ENCODE measurements at places on chromosomes 16 and 17.

GRCh38 chr17:28470266-28470913 lies 3.1 kb upstream of the SLC13A2 start:
- DNase-seq = no peak

DNA sequence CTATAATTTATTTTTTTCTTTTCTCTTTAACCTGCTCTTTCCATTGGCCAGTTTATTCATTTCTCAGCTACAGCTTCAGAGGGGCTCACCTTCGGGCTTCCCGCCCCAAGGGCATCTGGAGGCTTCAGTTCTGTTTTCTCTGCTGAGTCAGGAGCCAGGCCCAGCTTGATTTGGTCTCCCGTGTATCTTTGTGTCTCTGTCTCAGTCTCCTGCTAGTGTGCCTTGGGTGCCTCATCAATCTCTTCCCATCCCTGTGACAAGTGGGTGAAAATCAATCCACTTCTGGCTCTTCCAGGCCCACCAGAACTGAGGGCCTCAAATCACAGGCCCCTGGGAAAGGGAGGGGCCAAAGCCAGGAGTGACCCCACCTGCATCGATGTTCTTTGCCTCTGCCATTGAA lies 72.1 kb downstream of the CCDC182 start:
- DNase-seq = no peak

DNA sequence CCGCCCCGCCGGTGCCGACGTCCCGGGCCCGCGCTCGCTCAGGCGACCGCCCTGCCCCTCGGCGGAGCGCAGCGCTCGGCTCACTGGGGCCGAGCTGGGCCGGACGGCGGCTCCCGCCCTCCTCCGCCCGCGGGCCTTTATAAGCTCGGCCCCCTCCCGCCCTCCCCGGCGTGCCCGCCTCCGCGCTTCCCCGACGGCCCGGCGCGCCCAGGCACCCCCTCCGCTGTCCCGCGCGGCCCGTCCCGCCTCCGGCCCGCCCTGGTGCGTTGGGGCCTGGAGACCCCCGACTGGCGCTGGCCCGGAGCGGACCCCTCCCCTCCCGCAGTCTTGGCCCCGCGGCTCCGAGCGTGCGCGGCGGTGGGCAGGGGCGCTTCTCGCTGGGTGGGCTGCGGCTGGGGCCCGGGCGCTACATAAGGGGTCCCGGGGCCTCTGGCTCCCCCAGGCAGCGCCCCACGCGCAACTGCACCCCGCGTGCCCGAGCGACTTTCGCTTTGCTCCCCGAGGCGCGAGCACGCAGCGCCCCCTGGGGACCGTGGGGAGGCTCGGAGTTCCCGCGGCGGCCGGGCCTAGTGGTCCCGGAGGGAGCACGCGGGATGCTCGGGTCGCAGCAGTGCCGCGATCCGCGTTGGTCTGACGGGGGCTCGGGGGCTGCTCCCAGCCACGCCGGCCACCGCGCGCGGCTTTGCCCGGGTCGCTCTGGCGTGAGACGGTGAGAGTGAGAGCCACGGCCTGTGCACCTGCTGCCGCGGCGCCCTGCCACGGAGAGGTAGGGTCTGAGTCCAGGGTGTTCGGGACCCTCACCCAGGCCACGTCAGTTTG lies at the start of gene PIEZO1:
PIEZO1 (minus strand) TSS at position 115 of the 819 bp plus-strand sequence. CDS start 256 bp downstream, outside the sequence.
- DNase-seq = peak; percentile 83

DNA sequence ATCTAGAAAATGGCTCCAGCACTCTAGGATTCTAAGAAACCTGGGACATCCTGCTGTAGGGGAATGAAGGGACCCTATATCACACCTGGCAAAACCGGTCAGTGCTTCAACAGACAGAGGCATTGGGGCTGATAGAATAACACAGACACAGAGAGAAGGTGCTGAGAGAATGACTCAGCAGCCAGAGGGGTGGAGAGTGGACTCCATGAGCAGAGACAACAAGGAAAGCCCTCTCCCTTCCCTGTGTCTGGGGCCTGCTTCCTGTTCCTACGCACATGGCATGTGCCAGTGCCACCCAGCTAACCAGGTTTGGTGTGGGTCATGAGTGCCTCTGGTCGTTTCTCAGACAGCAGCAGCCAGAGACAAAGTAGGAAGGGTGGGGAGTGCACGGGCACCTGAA lies 140.3 kb downstream of the CCT6B start:
- no peak for DNase-seq

DNA sequence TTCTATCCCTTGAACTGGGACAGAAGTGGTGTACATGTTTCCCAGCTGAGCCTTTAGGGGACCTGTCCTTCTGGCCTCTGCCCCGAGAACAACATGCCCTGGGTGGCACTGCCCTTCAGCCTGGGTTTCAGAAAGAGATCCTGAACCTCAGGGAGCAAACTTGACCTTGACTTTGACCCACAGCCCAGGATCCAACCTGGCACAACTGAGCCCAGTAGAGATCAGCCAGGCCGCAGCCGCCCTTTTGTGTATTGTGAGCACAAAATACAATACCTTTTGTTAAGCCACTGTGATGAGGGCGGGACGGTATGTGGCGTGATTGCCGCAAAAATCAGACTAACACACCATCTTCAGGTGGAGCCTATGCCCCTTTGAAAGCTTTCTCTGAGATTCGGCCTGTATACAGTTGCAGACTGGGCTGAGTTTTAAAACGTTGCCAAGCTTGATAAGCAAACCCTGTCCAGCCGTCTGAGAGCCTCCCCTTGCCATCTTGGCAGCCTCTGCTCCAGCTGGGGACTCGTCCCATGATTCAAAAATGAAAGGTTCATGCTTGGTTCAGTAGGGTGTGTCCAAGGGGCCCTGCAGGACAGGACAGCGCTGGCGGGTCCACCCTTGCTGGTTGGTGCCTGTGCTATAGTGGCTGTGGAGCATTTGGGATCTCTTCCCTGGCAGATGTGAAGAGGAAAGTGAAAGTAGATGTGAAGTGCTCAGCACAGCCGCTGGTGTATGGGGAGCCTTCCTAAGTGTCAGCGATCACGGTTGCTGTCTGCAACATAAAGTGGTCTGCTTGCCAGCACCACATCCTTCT lies 40.3 kb downstream of the FOXL1 start:
- DNase-seq = no peak

DNA sequence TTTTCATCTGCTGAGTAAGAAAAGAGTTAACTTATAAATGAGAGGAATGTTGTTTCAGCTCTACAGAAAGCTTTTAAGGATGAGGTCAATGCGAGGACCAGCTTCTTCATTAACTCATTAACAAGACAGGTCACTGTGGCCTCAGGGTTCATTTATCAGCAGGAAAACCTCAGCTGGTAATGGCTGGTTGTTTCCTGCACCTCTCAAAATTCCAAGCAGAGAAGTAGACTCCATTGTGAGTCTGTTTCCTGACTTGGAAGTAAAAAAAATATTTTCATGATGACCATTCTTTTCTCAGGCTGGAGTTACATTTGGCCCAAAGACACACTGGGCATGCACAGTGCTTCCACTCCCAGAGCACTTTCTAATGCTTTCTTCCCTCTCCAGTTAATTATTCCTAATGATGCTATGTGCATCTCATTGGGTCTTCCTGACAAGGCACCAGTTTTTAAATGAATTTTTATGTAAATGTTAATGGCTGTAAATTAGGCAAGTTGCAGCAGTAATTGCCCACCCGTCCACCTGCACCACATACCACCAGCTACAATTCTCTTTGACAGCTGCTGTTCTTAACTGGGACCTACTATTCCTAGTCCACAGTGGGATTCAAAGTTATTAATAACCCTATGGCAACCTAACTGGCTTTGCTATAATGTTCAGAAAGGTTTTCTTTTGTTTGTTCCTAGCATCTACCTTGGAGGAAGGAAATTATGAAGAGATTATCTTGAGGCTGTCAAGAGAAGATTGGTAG lies 89.5 kb upstream of the BCAR1 start:
- no peak for DNase-seq

Measured in CD8-positive, alpha-beta T cell (primary cell).